ENCODE measurements at places on chromosomes 13 and 19.

DNA sequence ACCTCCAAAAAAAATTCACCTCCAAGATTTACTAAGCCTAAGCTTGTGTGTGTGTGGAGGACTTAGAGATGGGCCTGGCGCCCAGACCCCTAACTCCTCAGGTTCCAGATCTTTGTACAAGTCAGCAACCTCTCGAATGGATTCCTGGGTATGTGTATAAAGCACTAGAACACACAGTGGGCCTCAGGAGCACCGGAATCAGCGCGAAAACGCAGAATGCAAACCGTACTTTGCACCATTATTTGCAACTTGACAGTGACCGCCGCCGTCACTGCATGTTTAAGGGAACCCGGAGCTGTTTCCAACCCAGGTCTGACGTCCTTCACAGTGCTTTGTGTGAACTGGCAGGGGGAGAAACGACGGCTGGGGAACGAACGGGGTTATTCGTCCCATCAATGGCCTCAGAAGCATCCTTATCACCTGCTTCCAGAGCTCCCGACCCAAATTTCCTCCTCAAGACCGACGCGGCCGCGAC, 688 bp downstream of the ZNF606 start:
- no peak for DNase-seq

DNA sequence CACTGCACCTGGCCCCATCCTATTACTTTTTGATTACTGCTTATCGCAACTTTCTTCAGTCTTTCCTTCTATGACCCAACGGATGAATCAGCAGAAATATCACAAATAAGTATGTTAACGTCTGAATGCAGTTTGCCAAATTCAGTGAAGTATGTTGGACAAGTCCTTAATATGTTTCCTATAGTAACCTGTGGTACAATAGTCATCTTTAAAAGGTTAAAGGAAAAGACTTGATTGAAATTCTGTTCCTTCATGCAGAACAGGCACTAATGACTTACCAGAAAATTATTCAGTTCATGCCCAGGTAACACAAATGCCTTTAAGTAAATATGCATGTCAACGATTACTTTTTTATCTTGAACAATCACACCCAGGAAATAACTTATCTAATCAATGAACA, 242.6 kb downstream of the KCTD12 start:
- DNase-seq = no peak

- no peak for DNase-seq
Observed at GRCh38 chr19:46970815-46971214, 48.8 kb upstream of the NPAS1 start.

DNA sequence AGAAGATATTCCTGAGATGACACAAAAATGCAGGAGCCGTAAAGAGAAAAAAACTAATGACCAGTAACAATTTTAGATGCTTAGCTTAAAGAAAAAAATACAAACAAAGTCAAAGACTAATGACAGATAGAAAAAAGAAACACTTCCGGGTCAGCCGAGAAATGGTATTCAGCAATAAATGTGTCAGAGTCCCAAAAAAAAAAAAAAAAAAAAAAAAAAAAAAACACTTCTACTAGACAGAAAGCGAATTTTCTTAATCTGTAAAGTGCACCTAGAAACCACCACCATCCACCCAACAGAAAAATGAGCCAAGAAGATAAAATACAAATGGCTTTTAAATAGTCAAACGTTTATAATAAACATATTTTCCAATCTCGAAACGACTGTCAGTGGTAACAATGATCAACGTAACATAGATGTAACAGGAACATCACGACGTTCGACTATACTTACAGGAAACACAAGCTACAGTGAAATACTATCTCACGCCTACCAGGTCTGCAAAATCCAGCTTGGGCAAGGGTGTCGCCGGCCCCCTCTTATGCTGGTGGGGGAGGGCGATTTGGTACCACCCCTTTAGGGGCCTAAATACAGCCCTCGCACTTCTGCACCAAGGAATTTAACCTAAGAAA, 10.6 kb downstream of the ABHD17A start:
- no peak for DNase-seq

- no peak for DNase-seq
Observed at GRCh38 chr13:59451236-59451635, 712.5 kb downstream of the DIAPH3 start.

DNA sequence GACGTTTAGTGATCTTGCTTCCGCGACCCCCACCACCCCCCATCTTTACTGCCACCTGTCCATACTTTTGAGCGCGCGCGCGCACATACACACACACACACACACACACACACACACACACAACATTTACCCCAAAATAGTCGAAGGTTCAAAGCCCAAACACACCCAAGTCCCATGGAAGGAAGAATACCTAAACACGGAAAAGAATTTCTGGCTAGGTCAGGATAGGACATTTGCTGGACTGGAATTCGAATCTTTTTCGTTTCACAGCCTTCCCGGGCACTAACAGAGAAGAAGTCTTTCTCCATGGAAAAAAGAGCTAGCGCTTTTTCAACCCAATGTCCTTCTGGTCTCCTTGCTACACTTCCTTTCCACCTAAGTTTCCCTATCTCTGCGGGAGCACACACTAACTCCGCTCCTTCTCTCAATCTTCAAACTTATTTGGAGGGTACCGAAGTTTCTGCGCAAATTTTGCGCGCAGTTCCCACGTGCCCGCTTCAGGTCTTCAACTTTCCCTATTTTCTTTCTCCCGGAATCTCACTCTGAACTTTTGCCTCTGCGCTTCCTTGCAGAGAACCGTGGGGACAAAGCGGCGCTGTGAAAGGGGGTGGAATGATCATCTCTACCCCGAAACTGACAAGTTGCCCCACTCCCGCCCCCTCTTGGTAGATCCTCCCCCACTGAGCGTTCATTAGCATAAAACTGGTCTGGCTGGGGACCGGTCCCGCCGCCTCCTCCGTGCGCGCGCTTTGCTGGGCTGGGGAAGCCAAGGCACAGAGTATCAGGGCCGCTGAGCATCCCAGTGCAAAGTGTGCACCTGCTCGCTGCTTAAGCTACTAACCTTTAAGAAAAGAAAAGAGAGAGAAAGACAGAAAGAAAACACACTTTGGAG, 2.7 kb downstream of the DACH1 start:
- no peak for DNase-seq

- DNase-seq = no peak
Observed at GRCh38 chr19:58434217-58434616, 5.7 kb downstream of the ZNF132 start.

DNA sequence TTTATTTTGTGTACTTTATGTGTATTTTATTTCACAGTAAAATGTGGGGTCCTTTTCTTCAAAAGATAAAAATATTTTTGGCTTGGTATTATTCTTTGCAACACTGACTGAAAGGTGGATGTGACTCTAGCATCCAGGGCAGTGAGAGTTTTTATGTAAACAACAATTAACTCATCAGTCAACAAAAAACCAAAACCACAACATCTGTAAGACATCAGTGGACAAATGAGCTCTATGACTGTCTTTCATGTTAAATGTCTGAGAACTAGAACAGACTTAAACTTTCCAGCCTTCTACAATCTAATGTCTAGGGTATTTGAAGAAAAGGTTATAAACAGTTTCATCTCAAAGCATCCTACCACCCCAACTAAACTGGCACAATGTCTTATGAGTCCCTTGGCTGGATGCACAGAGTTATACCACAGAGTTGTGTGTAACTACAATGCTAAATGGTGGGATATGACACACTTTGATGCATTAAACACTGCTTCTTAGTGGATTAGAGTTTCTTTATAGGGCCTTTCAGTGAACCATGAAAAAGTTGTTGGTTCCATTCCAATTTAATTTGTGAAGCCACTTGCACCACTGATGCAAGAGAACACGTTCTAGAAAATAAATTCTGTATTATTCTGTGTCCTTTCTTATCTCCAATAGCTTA, 544.2 kb upstream of the KLF12 start:
- DNase-seq = no peak

DNA sequence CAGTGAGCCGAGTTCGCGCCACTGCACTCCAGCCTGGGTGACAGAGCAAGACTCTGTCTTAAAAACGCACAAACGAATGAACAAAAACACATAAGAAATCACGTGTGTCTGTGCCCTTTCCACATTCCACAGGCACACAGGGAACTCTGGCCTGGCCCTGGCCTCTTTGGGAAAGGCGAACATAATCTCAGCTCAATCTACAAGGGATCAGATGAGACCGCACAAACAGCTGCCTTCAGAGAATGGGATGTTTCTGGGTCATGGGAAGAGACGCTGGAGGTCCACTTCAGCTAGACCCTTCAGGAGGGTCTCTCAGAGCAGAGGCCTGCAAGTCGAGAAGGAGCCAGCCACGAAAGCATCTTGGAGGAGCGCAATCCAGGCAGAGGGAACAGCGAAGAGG, 6.3 kb upstream of the CRTC1 start:
- DNase-seq = no peak

DNA sequence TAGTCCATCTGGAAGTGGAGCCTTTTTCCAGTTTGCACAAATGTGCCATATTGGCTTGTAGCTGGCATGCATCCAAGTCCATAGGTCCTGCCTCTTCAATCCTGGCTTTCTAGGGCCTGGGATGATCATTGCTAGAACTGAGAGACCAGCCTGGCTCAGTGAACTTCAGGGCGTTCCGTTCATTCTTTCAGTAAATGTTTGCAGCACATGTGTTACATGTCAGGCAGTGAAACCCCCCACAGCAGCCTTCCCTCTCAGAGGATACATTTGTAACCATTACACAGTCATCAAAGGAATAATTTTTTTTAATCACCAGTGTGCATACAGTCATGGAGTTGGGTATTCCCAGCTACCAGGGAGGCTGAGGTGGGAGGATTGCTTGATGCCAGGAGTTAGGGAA, 9.7 kb downstream of the FUT2 start:
- no peak for DNase-seq

- no peak for DNase-seq
Observed at GRCh38 chr19:38686530-38686888, 39.1 kb downstream of the ACTN4 start.

GRCh38 chr13:94254737-94255136, 224.7 kb downstream of the DCT start:
- no peak for DNase-seq

DNA sequence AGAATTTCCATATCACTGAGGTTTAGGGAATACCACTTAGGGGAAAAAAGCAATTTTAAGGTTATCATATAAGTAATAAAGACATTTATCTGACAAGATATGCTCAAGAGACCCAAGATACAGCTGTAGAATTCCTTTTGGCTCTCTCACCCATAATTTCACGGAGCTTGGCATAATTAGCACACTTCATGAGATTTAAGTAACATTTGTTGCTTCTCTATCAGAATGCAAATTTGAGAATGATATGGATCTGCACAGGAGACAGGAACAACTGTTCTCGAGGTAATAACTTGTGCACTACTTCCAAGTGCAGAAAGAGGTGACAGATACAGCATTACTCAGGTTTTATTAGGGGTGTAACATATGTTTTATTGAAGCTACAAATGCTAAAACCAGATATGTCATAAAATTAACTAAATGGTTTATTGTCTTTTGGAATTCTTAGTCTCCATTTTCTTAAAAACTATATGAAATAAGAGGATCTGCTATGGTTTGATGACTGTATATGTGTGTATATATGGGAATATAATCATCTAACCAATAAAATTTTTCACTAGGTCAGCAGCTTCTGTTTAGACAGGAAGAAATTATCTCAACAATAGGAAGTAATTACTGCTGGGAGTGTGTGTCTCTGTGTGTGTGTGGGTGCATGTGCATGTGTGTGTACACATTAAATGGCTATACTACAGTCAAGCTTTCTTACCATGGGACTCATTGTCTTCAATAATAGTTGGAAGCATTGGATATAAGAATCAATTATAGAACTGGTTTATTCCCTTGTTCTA, 401.3 kb downstream of the PCDH17 start:
- no peak for DNase-seq

GRCh38 chr13:76759877-76760276, 126.3 kb downstream of the KCTD12 start:
- no peak for DNase-seq

DNA sequence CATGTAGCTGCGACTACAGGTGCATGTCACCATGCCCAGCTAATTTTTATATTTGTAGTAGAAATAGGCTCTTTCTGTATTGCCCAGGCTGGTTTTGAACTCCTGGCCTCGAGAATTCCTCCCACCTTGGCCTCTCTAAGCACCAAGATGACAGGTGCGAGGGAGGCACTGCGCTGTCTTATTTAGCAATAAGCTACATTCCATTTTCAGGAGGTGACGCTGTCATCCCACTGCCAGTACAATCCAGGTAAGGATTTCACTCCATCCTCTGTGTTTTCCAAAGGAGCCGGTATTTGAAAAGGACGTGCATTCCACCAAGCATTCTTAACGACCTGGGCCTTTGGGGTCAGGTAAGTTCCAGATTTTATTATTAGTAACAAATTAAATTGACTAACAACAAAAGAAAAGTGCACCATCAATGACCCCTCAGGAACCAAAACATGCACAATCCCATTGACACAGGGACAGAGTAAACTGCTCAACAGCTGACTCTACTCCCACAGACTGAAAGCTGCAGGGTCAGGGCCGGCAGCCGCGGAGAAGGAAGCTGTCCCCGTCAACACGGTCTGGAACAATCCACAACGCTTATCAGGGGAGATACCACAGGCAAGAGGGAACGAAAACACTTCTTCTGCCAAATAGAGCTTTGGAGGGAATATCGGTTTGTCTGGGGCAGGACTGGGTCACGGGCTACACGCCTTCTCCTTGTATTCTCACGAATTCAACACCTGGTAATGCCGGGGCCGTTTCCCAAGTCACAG, 82.8 kb downstream of the INSR start:
- no peak for DNase-seq

DNA sequence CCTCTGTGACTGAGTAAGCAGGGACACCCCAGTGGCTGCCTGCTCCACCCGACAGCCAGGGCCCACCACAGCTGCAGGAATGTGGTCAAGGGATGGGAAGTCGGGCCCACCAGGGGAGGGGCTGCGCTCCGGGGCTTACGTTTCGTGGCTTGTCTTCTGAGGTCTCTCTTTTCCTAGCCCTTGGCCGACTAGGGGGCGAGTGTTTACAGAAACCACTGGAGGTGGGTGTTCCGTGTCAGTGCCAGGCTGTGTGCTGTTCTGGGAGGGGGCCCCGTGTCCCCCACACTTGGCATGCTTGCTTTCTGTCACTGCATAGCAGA, 4.5 kb downstream of the ADAT3 start:
- no peak for DNase-seq

Measured in NT2/D1 (cell line).